ENCODE measurements at places on chromosomes 16 and 17. TPM values are rescaled to one million over a fixed set of nuclear protein-coding genes. Genes with fewer than 3 reads are reported as not detected.

Gene C16orf96
- 0.21 TPM for total RNA-seq

Gene ATAD5
- 1.6 TPM for total RNA-seq

Gene MT1F
- total RNA-seq = 12.6 TPM

Gene SAMD14
- 9.2 TPM for total RNA-seq

GRCh38 chr17:10729334-10730193 lies at the start of gene TMEM220:
Gene TMEM220 (minus strand): TSS chr17:10730023. CDS start chr17:10729851, 172 bp downstream.
- no peaks in the 10 kb centered on the region for H3K27me3 ChIP-seq
- peak; percentile 87 for DNase-seq
- peak within 1 kb of the TSS; percentile 93 for H3K27ac ChIP-seq
- H3K4me1 ChIP-seq = peaks cover 7% of the 10 kb centered on the region

- peaks cover 64% of the 10 kb centered on the region for H3K36me3 ChIP-seq
- peaks cover 86% of the 10 kb centered on the region for H3K4me1 ChIP-seq
- no peak overlapping the region for H3K27ac ChIP-seq
- H3K27me3 ChIP-seq = no peaks in the 10 kb centered on the region
- no peak overlapping the region for H3K4me3 ChIP-seq
Observed at GRCh38 chr17:64498308-64499203, 1.7 kb upstream of the POLG2 start.

DNA sequence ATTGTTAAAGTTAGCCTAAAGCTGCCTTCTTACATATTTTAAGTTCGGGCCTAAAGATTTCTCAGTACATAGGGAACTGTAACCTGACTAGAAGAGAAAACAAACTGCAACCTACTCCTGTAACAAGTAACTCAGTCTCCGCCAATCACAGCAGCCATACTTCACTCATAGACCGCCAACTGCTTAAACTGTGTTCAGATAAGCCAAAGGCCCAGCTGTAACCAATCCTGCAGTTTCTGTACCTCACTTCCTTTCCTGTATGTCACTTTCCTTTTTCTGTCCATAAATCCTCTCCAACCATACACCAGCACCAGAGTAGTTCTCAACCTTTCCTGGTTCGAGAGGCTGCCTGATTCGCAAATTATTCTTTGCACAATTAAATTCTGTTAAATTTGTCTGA lies 41.5 kb downstream of the GLG1 start:
- H3K4me1 ChIP-seq = peaks cover 18% of the 10 kb centered on the region
- H3K4me3 ChIP-seq = no peak overlapping the region
- no peak for DNase-seq
- no peaks in the 10 kb centered on the region for H3K27me3 ChIP-seq

- peaks cover 12% of the 10 kb centered on the region for H3K27me3 ChIP-seq
- H3K36me3 ChIP-seq = peaks cover 19% of the 10 kb centered on the region
- DNase-seq = peak; percentile 85
Observed at GRCh38 chr17:15262291-15263205, 2.6 kb downstream of the PMP22 start.

DNA sequence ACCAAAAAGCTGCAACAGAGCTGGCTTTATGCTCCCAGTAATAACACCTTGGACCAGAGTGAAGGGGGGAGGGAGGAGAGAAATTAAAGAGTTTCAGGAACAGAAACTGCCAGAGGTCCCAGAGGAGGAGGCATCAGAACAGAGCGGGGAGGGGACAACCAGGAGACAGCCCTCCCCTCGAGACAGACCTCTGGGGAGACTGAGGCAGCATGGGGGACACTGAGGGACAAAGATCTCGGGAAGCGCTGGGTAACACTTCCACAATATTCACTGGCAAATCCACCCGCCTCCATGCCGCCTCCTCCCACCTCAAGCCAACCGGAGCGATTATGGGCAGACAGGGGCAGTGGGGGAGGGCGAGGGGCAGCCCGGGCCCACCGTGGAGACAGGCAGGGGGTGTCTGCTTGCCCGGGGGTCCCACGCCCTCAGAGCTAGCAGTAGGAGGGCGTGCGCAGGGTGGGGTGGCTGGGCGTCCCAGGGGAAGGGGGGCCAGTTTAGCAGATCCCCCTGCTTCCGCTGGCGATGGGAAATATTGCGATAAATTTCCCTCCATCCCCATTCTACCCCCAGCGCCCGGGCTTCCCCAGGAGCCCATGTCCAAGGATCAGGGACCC lies 1.2 kb downstream of the PCGF2 start:
- H3K4me1 ChIP-seq = peaks cover 77% of the 10 kb centered on the region
- H3K4me3 ChIP-seq = peak overlapping the region; percentile 95
- no peaks in the 10 kb centered on the region for H3K36me3 ChIP-seq
- peak overlapping the region; percentile 81 for H3K27ac ChIP-seq
- no peak for DNase-seq

- H3K4me3 ChIP-seq = peak within 1 kb of the TSS; percentile 43
- no peak within 1 kb of the TSS for H3K27ac ChIP-seq
- H3K4me1 ChIP-seq = peaks cover 7% of the 10 kb centered on the region
- peak; percentile 60 for DNase-seq
- no peaks in the 10 kb centered on the region for H3K36me3 ChIP-seq
Observed at GRCh38 chr17:62807812-62808575, at the start of gene MARCHF10. Gene MARCHF10 (minus strand): TSS chr17:62808314. CDS start chr17:62801735, 6,579 bp downstream.

DNA sequence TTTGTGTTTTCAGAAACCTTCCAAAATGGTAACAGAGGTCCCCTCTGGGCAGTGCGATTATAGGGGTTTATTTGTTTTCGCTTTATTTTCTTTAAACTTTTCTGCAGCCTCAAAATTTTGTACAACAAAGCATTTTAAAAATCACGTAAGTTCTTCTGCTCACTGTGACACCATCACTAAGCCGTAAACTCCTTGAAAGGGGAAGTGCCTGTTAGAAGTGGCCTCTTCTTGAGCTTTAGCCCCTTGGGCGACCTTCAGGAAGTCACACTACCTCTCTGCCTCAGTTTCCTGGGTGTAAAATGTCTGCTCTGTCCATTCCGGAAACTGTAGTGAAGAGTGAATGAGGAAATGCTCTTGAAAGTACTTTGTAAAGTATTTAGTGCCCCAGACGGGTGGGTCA lies 26.6 kb downstream of the ARHGAP27 start:
- no peaks in the 10 kb centered on the region for H3K27me3 ChIP-seq
- H3K4me1 ChIP-seq = peaks cover 54% of the 10 kb centered on the region
- H3K36me3 ChIP-seq = peaks cover 51% of the 10 kb centered on the region
- H3K27ac ChIP-seq = peak overlapping the region; percentile 53
- no peak for DNase-seq
- H3K4me3 ChIP-seq = no peak overlapping the region

GRCh38 chr16:16100631-16101030 lies 122.7 kb downstream of the ABCC6 start:
- H3K27me3 ChIP-seq = no peaks in the 10 kb centered on the region
- DNase-seq = no peak
- H3K4me1 ChIP-seq = peaks cover 21% of the 10 kb centered on the region
- peaks cover 57% of the 10 kb centered on the region for H3K36me3 ChIP-seq
- no peak overlapping the region for H3K27ac ChIP-seq

GRCh38 chr17:44375196-44376017 lies 11.8 kb upstream of the FAM171A2 start:
- no peak overlapping the region for H3K27ac ChIP-seq
- no peak for DNase-seq
- H3K4me1 ChIP-seq = peaks cover 8% of the 10 kb centered on the region
- no peaks in the 10 kb centered on the region for H3K27me3 ChIP-seq

DNA sequence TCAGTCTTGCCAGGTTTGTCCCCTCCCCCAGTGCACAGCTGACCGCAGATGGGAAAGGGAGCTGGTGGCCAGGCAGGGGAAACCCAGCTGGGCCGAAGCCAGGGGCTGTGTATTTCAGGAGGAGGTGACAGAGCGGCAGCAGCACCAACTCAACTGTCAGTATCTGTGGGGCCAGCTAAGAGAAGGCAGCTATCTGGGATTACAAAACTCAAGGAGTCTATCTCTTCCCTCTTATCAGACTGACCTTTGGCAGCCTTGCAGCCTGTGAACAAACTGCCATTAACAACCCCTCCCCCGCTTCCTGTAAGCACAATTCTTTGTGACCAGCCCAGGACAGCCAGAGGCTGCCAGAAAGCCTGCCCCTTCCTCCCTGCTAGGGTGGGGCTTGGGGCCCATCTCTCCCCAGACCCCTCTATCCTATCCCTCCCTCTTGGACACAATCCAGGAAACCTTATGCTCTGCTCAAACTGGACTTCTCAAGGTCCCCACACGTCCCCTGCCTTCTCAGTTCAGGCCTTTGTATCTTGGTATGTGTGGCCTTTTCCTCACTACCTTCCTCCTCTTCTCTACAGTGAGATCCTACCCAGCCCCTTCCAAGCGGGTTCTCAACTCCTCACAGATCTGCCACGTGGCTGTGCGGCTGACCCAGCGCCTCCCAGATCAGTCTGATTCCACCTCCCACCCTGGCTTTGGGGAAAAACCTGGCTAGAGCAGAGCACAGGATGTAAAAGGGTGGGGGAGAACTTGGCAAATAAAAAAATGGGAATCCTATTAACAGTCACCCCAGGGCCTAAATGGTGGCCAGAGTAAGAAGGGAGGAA lies 10.5 kb downstream of the ST3GAL2 start:
- peaks cover 67% of the 10 kb centered on the region for H3K4me1 ChIP-seq
- peak overlapping the region; percentile 0 for H3K4me3 ChIP-seq
- H3K36me3 ChIP-seq = no peaks in the 10 kb centered on the region
- H3K27me3 ChIP-seq = no peaks in the 10 kb centered on the region
- H3K27ac ChIP-seq = peak overlapping the region; percentile 77
- DNase-seq = peak; percentile 90

GRCh38 chr17:34360601-34361270 lies 2.3 kb downstream of the CCL1 start:
- H3K4me1 ChIP-seq = peaks cover 11% of the 10 kb centered on the region
- no peak overlapping the region for H3K4me3 ChIP-seq
- H3K27me3 ChIP-seq = peaks cover 15% of the 10 kb centered on the region

DNA sequence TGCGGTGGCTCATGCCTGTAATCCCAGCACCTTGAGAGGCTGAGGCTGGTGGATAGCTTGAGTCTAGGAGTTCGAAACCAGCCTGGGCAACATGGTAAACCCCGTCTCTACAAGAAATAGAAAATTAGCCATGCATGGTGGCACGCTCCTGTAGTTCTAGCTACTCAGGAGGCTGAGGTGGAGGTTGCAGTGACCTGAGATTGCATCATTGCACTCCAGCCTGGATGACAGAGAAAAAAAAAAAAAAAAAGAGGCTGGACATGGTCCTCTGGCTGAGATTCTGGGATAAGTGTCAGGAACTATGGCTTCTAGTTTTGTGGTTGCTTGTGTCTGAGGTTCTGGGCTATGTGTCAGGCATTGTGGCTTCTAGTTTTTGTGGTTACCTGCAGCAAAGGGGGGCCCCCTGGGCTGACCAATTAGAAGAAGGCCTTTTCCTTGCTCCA lies 7.0 kb downstream of the KSR1 start:
- no peak overlapping the region for H3K4me3 ChIP-seq
- H3K36me3 ChIP-seq = no peaks in the 10 kb centered on the region
- H3K27me3 ChIP-seq = no peaks in the 10 kb centered on the region
- no peak for DNase-seq
- H3K4me1 ChIP-seq = peaks cover 68% of the 10 kb centered on the region

GRCh38 chr17:73010414-73010813 lies 82.1 kb downstream of the SLC39A11 start:
- H3K27ac ChIP-seq = peak overlapping the region; percentile 58
- DNase-seq = no peak
- no peaks in the 10 kb centered on the region for H3K36me3 ChIP-seq

- H3K27ac ChIP-seq = no peak overlapping the region
- H3K4me1 ChIP-seq = peaks cover 29% of the 10 kb centered on the region
- no peaks in the 10 kb centered on the region for H3K36me3 ChIP-seq
- H3K4me3 ChIP-seq = no peak overlapping the region
- DNase-seq = no peak
Observed at GRCh38 chr16:53901408-53901807, 197.5 kb downstream of the FTO start.

- H3K27ac ChIP-seq = no peak overlapping the region
- H3K4me1 ChIP-seq = no peaks in the 10 kb centered on the region
- H3K27me3 ChIP-seq = no peaks in the 10 kb centered on the region
Observed at GRCh38 chr16:49530427-49530970, 156.9 kb downstream of the C16orf78 start.

DNA sequence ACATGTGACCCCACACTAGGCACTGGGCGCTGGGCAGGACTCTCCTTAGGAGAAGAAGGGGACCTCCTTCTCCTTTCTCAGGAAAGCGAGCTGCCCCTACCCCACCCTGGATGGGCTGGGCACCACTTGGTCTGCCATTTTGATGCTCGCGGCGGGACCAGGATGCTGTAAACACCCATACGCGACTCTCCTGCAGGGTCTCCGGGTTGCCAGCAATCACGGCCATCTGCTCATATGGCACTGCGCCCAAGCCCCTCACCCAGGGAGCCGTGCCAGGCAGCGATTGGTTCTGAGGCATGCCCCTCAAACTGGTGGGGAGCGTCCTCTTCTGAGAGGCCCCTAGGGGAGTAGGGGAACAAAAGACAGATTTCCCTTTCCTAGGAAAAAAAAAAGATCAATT lies 99.0 kb downstream of the C16orf78 start:
- H3K27me3 ChIP-seq = no peaks in the 10 kb centered on the region
- H3K36me3 ChIP-seq = no peaks in the 10 kb centered on the region
- no peak overlapping the region for H3K4me3 ChIP-seq
- no peak overlapping the region for H3K27ac ChIP-seq

GRCh38 chr17:691423-691822 lies 23.2 kb downstream of the VPS53 start:
- H3K36me3 ChIP-seq = peaks cover 81% of the 10 kb centered on the region
- H3K27ac ChIP-seq = no peak overlapping the region
- no peak for DNase-seq
- no peak overlapping the region for H3K4me3 ChIP-seq
- H3K4me1 ChIP-seq = no peaks in the 10 kb centered on the region
- no peaks in the 10 kb centered on the region for H3K27me3 ChIP-seq

Measured in lower lobe of right lung (tissue), 2 donors.